ENCODE measurements at places on chromosomes 11 and 22.
A peak's percentile ranks its signal among the peaks of the same experiment; 100 is the strongest.

- no peak for DNase-seq
Measured at GRCh38 chr22:36954251-36955014, 41.0 kb downstream of the CSF2RB start.

GRCh38 chr22:20853236-20853660 lies 5.4 kb downstream of the PI4KA start:
- DNase-seq: no peak

GRCh38 chr22:23305321-23305910 lies 125.1 kb downstream of the BCR start:
- DNase-seq: no peak

GRCh38 chr22:27391092-27391770 lies 410.3 kb downstream of the MN1 start:
- DNase-seq: no peak

GRCh38 chr11:48207881-48208280 lies 8.7 kb upstream of the OR4B1 start:
- no peak for DNase-seq

DNA sequence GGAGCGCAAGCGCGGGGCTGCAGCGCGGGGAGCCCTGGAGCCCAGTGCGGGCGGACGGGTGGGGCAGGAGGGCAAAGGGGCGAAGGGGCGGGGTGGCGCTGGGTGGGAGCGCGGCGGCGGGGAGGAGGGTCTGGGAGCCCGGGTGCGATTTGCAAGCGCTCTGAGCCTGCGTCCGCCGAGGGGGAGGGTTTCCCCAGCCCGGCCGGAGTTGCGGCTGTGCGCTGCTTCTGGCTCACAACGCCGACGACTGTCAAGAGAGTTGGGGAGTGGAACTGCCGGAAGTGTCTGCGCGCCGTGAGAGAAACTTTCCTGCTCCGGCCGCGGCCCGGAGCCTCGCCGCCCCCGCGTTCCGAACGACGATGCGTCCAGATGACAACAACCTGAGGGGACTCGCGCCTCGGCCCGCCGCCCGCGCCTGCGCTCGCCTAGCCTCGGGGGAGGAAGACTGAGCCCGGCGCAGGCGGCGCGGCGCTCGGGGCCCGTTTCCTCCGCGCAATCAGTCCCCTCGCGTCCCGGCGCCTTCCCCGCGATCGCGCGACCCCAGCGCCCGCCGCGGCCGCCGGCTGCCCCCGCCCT lies at the start of gene ARHGAP42:
ARHGAP42 (plus strand) TSS at position 235 of the 576 bp plus-strand sequence. CDS start 391 bp downstream, outside the sequence.
- no peak for DNase-seq

DNA sequence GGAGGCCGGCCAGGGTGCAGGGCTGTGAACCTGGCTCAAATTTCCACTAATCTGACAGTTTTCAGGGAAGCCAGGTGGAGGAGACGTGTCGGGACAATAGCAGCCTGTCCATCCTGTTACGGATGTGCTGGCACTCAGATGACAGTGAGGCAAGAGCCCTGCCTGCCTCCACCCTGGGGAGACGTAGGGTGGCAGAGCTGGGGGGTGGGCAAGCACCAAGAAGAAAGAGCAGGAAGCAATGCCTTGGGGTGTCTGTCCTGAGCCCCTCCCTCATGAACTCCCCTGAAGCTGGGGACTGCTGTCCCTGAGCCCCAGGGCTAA lies 10.0 kb upstream of the TRIM29 start:
- no peak for DNase-seq

DNA sequence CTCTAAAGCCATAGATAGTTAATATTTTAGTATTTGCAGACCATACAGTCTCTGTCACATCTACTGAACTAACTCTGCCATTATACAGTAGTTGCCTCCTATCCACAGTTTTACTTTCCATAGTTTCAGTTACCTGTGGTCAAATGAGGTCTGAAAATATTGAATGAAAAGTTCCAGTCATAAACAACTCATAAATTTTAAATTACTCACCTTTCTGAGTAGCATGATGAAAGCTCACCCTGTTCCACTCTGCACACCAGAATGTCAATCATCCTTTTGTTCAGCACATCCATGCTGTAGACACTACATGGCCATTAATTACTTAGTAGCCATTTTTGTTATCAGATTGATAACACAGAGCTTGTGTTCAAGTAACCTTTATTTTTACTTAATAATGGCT lies 51.7 kb upstream of the ME3 start:
- no peak for DNase-seq

- DNase-seq: no peak
Measured at GRCh38 chr22:16829985-16830384, 4.8 kb upstream of the XKR3 start.

DNA sequence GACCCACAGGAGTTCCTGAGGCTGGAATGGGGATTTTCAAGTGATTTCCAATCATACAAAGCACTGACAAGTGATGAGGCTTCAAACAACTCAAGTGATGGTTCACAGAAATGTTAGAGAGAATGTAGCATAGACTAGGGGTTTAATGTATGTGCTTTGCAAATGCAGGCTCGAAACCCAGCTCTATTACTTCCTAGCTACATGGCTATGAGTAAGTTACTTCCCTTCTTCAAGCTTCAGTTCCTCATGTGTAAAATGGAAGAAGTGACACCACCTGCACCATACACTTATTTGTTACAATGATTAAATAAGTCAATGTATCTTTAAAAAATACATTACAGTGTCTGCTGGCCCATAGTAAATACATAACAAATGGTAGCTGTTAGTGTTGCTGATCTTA lies 139.8 kb downstream of the CCDC81 start:
- DNase-seq: no peak

- no peak for DNase-seq
Measured at GRCh38 chr11:66022401-66023185, 3.7 kb downstream of the CATSPER1 start.

- peak; percentile 79 for DNase-seq
Measured at GRCh38 chr11:78419327-78419726, 1.7 kb upstream of the GAB2 start.

DNA sequence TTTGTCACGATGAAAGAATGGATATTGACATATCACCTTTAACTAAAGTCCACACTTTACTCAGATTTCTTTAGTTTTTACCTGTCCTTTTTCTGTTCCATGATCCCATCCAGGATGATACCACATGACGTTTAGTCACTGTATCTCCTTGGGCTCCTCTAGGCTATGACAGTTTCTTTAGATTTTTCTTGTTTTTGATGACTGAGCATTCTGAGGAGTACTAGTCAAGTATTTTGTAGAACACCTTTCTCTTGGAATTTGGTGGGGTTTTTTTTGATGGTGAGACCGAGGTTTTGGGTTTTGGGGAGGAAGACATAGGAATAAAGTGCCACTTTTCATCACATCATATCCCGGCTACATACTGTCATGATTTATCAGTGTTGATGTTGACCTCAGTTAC lies 4.0 kb downstream of the LDHAL6A start:
- DNase-seq: no peak

GRCh38 chr11:132541794-132542193 lies 990.5 kb downstream of the OPCML start:
- no peak for DNase-seq

DNA sequence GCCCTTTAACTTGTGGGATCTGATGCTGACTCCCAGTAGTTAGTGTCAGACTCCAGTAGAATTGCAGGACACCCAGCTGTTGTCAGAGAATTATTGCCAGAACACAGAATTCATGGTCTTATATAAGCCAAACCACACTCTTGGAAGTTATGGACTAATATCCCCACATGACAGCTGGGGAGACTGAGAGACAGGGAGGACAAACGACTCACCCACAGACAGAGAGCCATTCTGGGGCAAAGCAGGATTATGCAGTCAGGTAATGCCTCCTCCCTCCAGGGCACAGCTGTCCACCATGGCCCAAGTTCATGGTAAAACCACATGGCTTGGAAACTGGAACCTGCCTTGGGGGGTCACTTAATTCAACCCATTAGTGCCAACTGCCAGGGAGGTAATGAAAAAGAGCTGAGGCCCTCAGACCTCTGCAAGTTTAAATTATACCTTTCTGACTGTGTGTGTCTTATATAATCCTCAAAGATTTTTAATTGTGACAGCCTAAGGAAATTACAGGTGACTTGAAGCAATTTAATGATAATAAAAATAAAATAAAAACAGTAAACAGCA lies 299.5 kb downstream of the BUD13 start:
- DNase-seq: no peak

GRCh38 chr11:32015427-32015826 lies 75.4 kb upstream of the RCN1 start:
- DNase-seq: no peak

- no peak for DNase-seq
Measured at GRCh38 chr11:118533769-118534729, 3.1 kb downstream of the TMEM25 start.

- DNase-seq: no peak
Measured at GRCh38 chr22:47453049-47453448, 690.6 kb downstream of the TBC1D22A start.

GRCh38 chr22:40660730-40661129 lies 18.6 kb upstream of the MCHR1 start:
- no peak for DNase-seq

DNA sequence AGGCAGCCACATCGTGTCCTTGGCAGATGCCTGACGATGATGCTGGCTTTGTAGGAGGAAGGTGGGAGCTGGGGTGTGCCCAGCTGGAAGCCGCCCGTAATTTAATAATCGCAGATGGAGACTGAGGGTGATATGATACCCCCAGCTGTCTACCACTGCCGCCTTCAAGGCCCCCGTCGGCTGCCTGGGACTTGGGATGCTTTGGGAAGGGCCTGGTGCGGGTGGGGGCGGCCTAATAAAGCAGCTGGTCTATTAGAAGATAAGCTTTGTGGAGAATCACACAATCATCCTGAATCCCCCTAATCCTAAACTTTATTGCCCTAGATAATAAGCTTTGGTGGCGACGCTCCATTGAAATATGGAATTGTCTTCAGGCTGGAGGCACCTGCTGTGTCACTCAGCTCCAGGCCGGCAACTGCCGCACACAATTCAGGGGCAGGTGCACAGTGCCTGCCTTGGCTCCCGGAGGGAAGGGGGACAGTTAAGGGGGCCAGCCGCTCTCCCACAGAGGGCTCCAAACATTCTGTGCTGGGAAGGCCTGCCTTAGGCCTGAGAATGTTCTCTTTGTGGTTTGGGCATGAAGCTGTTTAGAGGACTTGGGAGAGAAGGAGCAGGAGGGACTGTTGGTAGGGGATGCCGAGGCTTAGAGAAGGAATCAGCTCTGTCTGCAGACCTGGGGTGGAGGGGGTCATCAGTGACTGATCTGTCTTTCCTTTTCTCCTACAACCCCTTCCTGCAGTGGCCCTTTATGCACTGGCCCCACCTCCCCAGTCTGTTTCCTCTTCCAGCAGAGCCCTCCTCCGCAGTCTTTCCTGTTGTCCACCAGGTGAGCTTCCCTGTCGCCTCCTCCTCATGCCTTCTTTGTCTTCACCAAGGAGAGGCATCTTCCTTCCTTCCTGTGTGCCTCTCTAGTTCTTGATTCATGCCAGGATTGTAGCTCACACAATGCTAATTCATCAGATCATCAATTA lies 65.3 kb downstream of the ARL14EP start:
- DNase-seq: no peak

DNA sequence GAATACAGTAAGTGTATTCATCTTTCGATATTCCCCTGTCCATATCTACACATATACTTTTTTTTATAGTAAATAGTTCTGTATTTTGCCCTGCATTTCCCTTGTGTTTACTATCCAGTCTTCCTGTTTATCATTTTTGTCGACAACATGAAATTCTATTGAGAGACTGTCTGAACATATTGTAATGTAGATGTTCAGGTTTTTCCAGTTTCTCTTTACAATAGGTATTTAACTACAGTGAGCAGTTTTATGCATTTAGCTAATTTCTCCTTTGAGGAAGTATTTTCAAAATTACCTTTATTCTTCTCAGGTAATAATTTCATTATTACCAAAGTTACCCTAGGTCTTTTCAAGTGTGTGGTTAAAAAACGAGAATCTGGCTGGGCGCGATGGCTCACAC lies 16.7 kb downstream of the PIK3IP1 start:
- no peak for DNase-seq

DNA sequence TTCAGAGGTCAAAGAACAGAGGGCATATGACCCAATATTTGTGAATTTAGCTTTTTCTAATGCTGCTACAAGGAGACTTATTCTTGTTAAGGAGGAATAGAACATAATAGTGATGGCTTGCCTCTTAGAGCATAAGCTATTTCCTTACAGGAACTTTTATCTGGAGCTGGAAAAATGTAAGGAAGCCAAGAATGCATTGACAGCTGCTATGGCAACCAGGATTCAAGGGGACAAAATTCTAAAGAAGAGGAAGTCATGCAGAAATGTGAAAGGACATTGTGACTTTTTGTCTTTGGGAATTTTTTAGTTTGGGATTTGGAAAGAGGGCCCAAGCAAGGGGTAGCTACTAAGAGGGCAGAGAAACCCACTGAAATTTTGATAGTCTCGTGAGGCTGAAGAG lies 51.1 kb downstream of the EHF start:
- no peak for DNase-seq

- DNase-seq: peak; percentile 55
Measured at GRCh38 chr11:33912405-33913361, 20.8 kb upstream of the LMO2 start.

DNA sequence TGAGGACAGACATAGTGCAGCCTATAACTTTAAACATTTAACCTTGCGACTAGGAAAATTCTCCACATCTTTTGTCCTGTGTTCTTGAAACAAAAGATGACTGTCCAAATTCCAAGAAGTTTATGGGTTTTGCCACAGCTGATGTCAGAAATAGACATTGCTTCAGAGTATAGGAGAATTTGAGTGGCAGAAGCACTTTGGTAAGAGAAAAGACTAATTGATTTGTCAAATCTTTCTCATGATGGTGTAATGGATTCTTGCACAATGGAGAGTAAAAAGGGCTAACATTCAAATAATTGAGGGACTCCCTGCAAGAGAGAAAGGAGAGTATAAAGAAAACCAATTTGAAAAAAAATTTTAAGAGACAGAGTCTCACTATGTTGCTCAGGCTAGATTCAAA lies 25.3 kb downstream of the C11orf58 start:
- no peak for DNase-seq

GRCh38 chr11:131027491-131027890 lies 111.2 kb upstream of the SNX19 start:
- DNase-seq: no peak
